ENCODE measurements at places on chromosomes 2 and 18. TPM values are rescaled to one million over a fixed set of nuclear protein-coding genes. Genes with fewer than 3 reads are reported as not detected.

DNA sequence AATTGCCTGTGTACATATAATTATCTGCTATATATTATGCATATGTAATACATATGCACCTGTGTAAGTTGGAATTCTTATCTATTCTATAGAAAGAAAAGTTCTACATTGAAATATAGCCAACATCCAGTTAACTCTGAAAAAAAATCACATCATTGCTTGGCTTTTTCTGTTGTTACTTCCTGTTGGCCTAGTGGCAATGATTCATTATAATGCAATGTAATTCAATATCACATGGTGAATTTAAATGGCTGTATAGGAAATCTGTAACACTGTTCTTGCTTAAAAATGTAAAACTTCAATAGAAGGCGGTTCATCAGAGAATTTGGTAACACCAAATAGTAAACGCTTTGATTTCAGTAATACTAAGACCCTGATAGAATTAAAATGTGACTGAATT, 44.5 kb upstream of the MAP4K3 start:
- DNase-seq = no peak

- DNase-seq = no peak
These were observed 28.6 kb upstream of the FAM136A start for GRCh38 chr2:70330476-70330875.

DNA sequence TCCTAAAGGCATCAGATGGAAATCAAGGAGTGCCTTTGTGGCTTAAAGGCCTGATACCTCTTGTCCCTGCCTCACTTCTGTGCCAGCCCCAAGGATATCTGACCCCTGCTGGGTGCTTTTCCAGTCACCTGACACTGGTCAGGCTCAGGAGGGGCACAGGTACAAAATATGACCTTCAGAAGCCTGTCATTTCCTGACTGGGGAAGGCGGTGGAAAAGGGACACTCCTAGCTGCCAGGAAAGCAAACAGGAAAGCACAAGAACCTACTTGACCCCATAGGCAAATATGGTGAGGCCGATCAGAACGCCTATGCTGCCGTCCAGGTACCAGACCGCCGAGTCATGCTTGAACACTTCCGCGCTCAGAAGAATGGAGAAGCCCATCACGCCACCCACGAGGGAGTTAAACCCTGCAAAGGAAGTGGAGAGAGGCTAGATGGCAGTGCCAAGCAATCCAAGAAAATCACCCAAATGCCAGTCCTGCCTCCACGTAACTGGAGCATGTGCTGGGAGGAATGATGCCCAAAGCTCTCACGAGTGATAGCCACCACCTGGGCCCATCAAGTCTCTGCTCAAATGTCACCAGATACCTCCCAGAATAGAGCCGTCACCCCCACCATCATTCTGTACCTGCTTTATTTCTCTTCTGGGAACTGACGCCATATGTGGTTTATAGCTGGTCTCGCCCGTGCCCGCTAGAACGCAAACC, 204.0 kb downstream of the MGAT5 start:
- DNase-seq = no peak

DNA sequence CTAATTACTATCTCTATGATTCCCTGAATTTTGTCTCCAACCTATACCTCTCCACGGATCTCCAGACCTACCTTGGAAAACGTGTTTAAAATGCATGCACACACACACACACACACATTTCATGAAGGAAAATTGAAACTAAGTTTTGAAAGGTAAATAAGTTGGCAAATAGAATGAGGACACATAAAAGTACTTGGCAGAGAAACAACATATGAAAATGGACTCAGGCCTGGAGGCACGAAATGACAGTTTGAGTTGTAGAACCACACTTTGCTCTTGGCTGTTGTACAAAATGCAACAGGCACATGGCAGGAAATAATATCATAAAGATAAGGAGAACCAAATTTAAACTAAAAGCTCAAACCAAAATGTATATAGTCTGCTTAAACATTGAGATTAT, 868.1 kb upstream of the CNTNAP5 start:
- no peak for DNase-seq

DNA sequence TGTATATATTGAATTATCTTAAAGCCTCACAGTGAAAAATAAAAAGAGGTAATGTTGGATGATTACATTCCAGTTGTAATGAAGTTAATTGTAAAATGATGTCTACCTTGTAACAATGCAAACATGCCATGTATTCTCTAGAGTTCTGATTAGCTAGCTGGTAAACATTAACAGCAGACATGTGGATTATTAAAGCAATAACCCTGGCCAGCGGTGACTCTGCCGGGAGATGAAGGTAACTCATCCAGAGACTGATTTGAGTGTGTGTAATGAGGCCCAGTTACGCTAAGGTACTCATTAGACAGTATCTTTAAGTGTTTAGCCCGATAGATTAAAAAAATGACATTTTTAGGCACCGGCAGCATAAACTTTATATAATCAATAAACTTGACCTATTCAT, 79.6 kb upstream of the REV1 start:
- no peak for DNase-seq

- no peak for DNase-seq
These were observed 21.1 kb upstream of the IHH start for GRCh38 chr2:219081701-219082331.

DNA sequence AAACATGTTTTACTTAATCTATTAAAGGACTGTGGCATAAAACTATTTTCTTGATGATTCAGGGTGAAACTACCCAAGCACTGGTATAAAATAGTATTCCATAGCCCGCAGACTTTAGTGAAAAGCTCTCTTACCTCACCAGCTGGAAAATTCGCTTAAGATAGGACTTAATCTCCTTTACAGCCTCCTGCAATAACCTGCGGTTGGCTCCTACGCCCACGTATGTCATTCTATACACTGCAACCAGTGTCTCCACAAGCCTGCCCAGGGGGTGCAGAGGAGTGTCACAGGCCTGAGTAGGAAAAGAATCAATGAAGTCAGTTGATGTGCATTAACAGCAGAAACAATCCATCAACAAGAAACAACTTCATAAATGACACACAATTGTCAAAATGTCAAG, 11.3 kb upstream of the MPP4 start:
- DNase-seq = no peak

DNA sequence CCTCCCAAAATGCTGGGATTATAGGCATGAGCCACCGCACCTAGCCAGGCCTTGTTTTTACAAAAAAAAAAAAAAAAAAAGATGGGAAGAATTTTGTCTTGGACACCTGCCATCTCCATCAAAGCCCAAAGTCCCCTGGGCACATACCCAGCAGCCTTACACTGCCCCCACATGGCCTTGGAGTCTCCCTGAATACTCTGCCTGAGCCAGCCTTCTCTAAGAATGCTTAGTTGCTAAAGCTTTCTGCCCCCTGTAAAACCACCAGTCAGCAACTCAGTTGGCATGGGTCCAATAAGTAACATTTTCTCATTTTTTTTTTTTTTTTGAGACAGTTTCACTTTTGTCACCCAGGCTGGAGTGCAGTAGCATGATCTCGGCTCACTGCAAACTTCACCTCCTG, 40.6 kb downstream of the SPC25 start:
- DNase-seq = no peak

DNA sequence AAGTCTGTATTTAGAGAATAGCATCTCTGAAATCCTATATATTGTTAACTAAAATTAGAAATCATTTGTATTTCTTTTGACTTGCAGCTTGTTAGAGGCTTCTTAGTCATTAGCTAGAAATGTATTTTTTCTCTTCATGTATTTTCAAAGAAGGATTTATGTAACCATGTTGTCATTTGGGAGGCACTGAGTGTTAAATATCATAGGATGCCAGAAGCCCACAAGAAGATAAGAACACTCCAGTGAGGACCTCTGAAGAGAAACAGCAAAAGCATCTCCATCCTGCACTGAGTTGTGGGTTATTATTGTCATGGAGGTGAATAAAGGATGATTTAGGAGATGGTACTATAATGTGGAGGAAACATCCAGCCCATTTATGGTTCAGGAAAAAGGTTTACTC, 93.5 kb downstream of the UBE2E3 start:
- DNase-seq = no peak

DNA sequence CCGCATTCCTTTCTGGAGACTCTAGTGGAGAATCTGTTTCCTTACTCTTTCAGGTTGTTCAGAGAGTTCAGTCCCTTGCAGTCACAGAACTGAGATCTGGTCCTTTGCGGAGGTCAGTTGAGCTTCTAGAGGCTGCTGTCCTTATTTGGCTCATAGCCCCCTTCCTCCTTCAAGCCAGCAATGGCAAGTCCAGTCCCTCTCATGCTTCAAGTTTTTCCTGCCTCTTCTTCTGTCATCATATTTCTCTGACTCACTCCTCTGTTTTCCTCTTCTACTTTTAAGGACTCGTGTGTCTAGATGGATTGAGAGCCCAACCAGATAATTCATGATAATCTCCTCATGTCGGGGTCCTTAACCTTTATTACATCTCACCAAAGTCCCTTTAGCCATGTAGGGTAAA, 173.5 kb upstream of the FOSL2 start:
- no peak for DNase-seq

DNA sequence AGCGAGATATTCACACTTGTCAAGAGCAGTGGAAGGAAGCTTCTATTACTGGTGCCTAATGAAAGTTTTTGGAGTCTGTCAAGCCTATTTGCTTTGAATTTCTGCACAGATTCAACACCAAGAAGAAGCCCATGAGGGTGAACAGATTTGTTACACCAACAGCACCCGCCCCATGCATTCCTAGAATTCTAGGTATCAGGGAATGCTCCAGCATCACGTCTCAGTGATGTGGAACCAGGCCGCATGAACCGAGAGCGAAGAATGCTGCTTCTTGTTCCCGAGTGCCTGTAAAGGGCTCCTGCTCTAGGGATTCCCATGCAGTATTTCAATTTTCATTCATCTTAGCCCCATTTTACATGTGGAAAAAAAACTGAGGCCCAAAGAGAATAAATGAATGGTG, 69.7 kb downstream of the KCNF1 start:
- DNase-seq = no peak

Gene FBXO15
- 1.3 TPM for polyA plus RNA-seq

Gene ALPG
- not detected for polyA plus RNA-seq

Gene ERMN
- 0.20 TPM for polyA plus RNA-seq

Gene PRKAG3
- not detected for polyA plus RNA-seq

Gene PID1
- polyA plus RNA-seq = not detected
